NCI-H2081 (cell line): ENCODE measurements at places on chromosomes 1 and 21.

DNA sequence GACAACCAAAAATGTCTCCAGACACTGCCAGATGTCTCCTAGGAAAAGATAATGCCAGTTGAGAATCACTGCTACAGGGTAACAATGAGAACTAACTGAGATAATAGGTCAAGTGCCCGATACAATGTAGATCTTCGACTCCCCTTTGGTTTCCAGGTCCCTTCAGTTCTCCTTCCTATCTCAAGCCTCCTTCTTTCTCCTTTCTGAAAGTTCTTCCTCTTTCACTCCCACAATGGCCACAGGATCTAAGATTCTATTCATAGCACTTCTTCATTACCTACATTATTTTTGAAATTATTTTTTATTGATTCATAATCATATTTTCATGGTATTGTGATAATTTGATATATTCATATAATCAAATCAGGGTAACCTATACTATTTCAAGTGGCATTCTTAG is 6.3 kb downstream of the PFDN2 start:
- no peak for DNase-seq

DNA sequence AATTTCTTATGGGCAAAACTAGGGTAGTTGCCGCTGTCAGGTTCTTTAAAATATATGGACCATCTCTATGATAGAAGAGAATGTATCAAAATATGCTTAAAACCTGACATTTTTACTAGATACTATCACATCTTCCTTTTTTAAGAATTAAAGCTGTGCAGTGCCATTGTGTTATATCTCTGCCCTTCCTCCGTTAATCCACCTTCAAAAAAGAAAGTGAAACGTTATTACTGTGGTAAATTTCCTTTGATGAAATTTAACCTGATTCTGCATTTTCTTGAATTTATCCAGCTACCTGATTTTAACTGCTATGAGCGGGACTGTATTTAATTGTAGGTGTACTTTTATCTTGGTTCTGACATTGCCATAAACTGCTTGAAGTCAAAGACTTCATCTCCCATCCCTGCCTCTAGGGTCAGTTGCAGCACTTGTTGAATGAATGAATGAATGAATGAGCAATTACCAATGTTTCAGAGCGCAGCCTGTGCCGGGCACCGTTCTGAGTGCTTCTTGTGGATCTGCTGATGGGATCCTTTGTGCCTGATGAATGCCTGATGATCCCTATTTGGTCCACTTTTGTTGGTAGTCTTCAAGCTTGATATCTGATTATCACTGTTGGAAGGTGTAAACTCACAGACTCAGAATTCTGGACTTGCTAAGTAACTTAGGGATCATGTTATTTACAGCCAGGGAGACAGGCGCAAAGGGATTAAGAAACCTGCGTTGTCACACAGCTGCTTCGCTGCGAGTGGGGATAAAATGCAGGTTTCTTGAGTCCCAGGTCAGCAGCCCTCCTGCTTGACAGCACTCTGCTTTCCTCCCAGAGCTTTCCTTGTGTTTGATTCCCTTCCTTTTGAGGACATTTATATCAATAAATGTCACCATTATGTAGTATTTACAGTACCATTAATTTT is 30.1 kb downstream of the SMYD2 start:
- no peak for DNase-seq

DNA sequence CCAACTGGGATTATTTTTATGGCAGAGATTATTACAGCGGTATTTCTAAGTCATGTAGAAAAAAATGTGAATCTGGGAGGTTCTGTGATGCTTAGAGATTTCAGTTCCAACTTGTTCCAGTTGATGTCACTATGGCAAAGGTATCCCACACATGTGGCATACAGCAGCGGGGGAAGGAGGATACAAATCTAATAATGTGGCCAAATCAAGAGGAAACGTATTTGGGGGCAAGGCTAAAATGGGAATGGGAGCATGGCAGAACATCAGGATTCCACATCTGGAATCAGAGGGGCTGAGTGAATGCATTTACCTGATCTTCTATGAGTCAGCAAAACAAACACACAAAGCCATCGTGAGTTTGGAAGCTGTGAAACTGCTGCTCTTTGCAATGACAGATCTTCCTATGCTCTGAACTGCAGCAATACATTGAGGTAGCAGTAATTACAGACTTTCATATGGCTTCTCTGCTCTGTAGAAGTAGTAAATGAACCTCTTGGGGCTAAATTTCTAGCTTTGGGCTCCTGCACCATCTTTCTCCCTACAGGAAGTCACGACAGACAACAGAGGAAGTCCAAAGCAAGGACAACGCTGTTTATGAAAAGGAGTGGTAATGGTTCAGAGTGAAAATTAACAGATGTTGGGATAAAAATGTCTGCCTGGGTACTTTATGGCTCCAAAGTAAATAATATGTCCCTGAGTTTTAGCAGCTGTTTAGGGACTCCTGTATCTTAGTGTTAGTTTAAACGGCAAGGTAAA is 55.5 kb downstream of the GABPA start:
- peak; percentile 69 for DNase-seq

DNA sequence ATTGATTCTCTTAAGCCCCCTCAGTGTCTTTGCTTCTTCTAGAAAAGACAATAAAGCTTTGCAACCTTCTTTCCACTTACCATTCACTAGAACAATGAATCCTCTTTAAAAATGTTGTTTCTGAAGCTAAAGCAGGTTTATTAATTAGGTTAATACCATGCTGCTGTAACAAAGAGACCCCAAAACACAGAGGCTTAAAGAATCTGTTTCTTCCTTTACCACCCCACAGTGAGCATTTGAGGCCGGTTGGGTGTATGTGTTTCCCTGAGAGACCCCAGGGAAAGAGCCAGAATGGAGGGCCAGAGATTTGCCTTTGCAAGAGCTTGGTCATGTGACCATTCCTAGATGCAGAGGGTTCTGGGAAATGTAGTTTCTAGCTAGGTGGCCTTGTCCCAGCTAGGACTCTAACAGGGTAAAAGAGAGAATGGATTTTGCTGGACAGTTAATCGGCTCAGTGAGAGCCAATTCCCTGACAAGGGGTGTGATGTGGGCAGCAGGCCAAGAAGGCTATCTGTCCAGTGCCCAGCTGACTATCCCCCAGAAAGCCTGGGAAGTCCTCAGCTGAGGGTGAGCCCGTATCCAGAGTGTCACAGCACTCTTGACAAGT is 191.8 kb upstream of the TMEM51 start:
- no peak for DNase-seq

DNA sequence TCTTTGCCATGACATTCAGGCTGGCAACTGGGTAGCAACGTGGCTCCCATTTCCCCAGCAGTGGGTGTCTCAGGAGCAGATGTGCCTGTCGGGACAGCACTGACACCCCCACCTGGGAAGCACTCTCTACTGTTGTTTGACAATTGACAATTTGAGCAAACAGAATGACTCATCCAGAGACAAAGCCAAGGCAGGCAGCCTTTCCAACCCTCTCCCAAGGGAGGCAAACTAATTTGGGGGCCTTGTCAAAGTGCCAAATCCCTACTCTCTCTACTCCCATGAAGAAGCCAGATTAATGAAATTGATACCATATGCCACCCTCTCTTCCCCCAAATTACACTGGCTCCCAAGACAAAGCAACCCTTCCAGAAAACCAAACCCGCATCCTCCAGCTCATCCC is 65.6 kb downstream of the GRIK3 start:
- DNase-seq: peak; percentile 99
